Kidney (tissue), 22 donors: ENCODE measurements at places on chromosomes 1 and 21. TPM values are rescaled to one million over a fixed set of nuclear protein-coding genes. Genes with fewer than 3 reads are reported as not detected.

Gene CCDC27
- not detected for total RNA-seq

Gene EXTL2
- total RNA-seq, result 10.5 TPM

Gene BACE2
- 65.7 TPM for total RNA-seq

Gene RPS6KC1
- 13.8 TPM for total RNA-seq

GRCh38 chr1:11989669-11990068 lies 9.4 kb downstream of the MFN2 start:
- no peak for DNase-seq

GRCh38 chr1:236786453-236786852 lies 8.6 kb upstream of the MTR start:
- no peak for DNase-seq

- DNase-seq, result no peak
These were observed 64.1 kb downstream of the USP24 start for GRCh38 chr1:55150880-55151588.

GRCh38 chr1:181392613-181393220 lies 90.6 kb upstream of the CACNA1E start:
- DNase-seq, result no peak

GRCh38 chr1:20229171-20229570 lies 42.9 kb upstream of the PLA2G2C start:
- DNase-seq, result no peak

GRCh38 chr1:171961861-171962260 lies 120.6 kb downstream of the DNM3 start:
- no peak for DNase-seq

- DNase-seq, result no peak
These were observed 47.8 kb upstream of the CCDC190 start for GRCh38 chr1:162908780-162909179.

DNA sequence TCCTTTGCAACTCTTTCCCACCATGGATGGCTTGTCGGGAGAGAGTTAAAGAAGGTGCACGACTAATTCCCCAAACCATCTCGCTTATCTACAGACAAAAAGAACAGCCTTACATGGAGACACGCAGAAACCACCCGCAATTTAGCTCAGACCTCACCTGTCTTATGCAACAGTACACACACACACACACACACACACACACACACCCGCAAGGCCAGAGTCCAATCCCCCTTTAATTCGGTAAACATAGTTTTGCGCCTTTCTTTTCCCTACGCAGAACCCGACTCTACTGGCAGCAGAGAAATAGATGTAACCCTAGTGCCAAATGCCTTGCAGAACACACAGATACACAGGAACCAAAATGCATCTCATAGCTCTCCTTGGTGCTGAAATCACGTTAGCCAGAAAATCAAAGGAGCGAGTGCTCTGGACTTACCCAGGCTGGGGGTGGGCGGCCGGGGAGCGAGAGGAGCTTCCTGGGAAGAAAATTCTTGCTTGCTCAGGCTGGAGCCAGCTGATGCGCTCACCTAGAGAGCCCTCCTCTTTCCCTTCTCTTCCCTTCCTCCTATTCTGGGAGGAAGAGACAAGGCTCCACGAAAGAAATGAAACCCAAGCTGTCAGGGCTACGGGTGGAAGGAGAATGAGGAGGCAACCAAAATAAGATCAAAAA lies 470 bp downstream of the TNR start:
- DNase-seq, result peak; percentile 93

- DNase-seq, result no peak
These were observed 4.6 kb downstream of the BACH1 start for GRCh38 chr21:29303288-29303687.

DNA sequence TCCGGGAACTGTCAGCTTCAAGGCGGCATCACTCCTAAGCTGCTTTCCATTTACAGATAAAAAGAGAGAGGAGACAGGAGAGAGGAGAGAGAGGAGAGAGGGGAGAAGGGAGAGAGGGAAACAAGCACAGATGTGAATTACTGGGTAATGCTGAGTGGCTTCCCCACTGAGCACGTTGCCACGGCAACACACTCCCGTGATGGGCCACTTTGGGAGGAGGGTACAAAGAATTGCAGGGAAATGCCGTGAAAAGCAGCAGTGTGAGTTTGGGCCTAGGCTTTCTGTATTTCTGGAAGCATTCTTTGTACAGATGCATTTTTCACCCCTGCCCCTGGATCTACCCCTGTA lies 128.0 kb upstream of the IRF2BP2 start:
- DNase-seq, result no peak

- no peak for DNase-seq
These were observed 61.8 kb upstream of the SYT6 start for GRCh38 chr1:114215436-114215835.
